Left renal pelvis (tissue), 4 donors: ENCODE measurements at places on chromosomes 5 and 9. TPM values are rescaled to one million over a fixed set of nuclear protein-coding genes. Genes with fewer than 3 reads are reported as not detected.

GRCh38 chr5:149257889-149258705 lies 13.6 kb upstream of the AFAP1L1 start:
- no peak for DNase-seq

DNA sequence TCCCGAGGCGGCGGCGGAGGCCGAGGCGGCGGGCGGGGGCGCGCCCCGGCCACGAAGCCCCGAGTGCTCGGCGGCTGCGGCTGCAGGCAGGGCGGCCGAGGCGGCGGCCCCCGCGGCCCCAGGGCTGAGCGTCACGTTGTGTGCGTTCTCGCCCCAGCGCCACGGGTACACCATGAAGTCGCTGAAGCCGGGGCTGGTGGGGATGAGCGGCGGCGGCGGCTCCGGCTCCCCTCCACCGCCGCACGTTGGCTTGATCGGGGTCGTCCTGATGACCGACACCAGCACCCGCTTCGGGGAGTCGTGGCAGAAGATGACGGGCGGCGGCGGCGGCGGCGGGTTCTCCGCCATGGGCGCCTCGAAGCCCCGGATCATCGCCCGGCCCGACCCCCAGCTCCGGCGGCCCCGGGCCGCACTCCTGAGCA lies 498 bp downstream of the ZNF367 start:
- no peak for DNase-seq

DNA sequence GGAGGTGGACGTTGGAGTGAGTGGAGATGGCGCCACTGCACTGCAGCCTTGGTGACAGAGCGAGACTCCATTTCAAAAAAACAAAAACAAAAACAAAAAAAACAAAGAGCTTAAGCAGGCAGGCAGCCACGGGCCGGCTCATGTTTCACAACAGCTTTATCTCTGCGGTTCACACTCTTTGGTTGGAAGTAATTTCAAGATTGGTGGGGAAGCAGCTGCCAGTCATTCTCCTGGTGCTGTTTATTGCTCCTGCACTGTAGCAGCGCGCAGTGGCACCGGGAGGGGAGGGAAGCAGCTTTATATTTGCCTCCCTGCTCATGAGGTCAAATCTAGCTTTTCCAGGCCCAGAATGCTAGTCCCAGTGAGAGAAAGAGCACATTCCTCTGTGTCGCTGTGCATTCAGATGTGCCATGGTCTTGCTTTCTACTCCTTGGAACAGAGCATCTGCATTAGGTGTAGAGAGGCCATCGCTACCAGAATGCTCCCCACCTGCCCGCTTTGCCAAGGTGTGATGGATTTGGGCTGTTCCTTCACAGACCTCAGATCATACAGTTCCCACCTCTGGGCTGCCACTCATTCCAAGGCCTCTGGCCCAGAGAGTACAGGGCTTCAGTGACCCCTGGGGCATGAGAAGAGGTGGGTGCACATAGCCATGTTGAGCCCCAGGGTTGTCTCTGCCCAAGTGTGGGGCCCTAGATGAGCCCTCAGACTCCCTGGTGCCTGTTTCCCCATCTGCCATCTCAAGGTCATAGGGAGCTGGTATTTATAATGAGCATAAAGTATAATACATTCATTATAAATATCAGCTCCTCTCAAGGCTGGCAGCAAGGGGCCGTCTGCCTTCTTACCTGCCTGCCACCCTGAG lies 270.4 kb downstream of the MED10 start:
- DNase-seq = no peak

- DNase-seq = no peak
These were observed 5.0 kb upstream of the C5orf24 start for GRCh38 chr5:134840811-134841210.

Gene SARDH
- polyA plus RNA-seq = 10.3 TPM

GRCh38 chr9:75914883-75915452 lies 24.5 kb downstream of the PCSK5 start:
- no peak for DNase-seq

DNA sequence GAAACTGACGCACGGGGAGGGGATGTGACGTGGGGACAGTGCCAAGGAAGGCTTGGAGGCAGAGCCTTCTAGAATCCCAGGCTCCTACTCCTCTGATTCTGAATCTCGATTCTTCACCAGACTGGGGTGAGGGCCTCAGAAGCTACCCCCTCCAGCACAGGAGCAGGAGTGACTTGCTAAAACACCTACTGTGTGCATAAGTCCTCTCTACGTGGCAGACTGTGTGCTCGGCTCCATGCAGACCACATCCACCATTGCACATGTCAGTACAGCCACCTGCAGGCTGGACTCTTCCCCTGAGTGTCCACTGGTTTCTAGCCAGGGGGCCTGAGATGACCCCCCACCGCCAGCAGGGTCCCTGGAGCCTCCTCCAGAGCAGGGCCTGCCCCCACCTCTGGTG lies 71.2 kb upstream of the SARDH start:
- DNase-seq = no peak

DNA sequence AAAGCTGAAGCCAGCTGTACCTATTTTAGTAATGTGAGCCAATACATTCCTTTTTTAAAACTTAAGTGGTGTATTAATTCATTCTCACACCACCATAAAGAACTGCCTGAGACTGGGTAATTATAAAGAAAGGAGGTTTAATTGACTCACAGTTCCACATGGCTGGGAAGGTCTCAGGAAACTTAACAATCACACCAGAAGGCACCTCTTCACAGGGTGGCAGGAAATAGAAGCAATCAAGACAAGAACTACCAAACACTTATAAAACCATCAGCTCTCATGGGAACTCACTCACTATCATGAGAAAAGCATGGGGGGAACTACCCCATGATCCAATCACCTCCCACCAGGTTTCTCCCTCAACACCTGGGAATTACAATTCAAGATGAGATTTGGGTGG lies 21.0 kb downstream of the ESM1 start:
- DNase-seq = no peak

DNA sequence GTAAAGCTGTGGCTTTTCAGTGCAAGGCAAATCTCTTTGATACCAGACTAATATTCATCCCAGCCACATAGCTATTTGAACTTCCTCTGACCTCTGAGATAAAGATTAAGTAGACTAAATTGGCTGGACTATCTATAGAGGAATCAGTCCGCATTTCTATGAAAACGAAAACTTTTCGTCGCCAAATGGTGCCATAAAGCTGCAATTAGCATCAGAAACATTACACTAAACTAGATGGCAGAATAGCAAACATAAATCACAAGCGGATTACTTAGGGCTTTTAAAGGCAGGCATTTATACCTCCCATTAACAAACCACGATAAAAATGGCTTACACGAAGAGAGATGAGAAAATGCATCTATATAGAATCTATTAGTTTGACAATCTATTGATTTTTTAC lies 1009.7 kb upstream of the CDH6 start:
- no peak for DNase-seq

Gene SH3RF2
- 4.5 TPM for polyA plus RNA-seq
